ENCODE measurements at places on chromosomes 6 and 20.

DNA sequence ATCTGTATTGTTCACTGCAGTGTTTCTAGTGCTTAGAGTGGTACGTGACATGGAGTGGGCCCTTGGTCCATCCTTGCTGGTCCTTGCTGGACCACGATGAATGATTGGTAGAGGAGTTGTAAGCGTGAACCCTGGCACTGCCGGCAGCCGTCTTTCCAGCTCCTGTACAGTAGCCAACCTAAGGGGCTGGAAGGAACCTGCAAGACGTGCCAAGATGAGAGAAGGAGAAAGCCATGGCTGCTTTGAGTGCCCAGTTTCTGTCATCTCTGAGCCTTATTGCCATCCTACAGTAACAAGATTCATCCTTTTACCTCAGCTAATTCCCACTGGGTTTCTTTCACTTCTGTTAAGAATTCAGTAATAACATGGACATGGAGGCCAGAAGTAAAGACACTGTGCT, 5.9 kb downstream of the DHX35 start:
- DNase-seq, result no peak

DNA sequence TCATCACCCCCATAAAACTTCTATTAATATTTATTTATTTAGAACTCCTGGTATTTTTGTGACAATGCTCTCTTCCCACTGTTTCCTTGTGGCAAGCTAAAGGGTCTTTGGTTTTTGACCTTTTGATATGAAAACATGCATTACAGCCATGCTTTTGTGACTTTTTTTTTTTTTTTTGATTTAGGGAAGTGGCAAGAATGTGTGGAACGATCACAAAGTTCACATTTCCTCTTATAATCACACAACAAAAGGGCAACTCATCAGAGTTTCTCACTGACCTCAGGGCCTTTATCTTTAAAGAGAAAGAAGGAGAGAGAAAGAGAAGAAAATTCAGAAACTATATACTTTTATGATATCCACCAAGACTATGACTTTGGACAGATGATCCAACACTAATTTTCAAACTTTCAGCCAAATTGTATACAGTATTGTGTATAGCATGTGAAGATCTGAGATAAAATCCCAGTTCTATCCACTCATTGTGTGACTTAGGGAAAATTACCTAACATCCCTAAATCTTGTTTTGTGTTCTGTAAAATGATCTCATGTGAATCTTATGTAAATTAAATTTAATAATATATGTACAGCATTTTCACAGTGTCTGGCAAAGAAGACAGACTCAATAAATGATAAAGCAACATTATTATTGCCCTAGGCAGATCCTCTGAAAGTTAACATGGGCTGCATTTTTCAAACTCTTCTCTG, 106.8 kb upstream of the MARCKS start:
- DNase-seq, result no peak

GRCh38 chr20:33490934-33491656, 1.2 kb downstream of the CBFA2T2 start:
- DNase-seq, result no peak

DNA sequence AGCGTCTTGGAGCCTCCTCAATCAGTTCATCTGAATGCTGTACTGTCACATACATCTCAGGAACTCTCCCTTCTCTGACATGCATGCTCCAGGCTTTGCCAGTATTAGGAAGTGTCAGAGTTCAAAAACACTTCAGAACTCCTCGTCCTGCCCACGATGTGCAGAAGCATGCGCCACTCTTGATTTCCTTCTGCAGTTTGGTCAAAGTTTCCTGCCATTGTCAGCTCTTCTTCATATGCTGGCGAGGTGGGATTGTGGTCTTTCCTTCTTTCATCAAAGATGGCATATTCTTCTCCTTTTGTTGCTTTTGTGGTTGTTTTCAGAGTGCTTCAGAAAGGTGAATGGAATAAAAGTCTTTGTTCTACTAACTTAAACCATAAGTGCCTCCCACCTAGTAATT, 21.0 kb downstream of the SLC13A3 start:
- DNase-seq, result no peak

- DNase-seq, result no peak
Measured at GRCh38 chr6:144294016-144294415, 8.9 kb downstream of the UTRN start.

DNA sequence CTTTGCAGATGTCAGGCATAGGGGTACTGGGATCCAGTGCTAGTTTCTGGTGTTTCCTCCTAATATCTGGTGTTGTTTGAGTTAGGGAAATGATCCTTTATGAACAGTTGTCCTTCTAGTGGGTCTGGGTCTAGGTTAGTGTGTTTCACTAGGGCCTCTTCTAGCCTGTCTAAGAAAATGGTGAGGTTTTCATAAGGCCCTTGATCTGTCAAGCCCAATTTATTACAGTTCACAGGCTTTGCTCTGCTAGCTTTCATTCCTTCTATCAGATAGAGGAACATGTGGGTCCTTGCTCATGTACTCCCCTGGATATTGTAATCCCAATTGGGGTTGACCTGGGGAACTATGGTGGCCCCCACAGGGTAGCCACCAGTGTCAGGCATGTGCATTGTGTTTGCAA, 2.8 kb downstream of the ERVFRD-1 start:
- no peak for DNase-seq

- no peak for DNase-seq
Measured at GRCh38 chr6:92922216-92922806, 497.0 kb downstream of the EPHA7 start.

- no peak for DNase-seq
Measured at GRCh38 chr6:170222498-170223471, 68.1 kb downstream of the DLL1 start.

DNA sequence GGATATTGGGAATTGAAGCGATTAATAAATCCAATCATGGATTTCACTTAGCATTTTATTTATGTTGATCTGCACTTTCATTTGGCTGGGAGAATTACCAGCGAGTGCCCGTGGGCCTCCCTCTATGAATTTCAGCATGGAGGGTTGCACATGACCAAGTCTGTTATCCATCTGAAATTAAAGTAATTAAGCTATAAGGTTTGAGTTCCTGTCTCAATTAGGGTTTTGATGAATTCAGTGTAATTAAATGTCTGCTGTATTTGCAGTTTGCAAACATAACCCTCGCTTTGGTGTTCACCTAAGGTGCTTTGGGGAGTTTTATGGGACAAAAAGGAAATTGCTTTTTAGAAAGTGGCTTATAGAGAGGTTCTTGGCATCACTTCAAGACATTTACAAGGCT, 169.8 kb upstream of the RIN2 start:
- DNase-seq, result no peak

DNA sequence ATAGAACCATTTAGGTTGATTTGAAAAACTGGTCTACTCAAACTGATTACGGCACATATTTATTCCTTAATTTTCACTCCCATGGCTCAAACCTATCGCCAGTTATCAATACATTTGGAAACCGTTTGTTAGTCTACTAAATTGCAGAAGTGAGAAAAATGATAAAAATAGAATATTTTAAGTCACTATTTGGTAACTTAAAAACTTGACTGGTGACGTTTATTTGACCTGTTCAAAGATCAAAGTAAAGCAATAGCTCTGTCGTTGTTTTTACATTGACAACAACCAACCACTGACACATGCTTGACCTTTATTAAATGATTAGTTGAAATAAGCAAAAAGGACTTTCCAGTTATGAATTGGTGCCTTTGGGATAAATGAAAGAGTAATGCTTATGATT, 402.9 kb upstream of the MAP3K7 start:
- DNase-seq, result no peak

GRCh38 chr20:62675877-62676260, 32.8 kb upstream of the NTSR1 start:
- no peak for DNase-seq

- no peak for DNase-seq
Measured at GRCh38 chr6:140388192-140388802, 1013.8 kb upstream of the CITED2 start.

- DNase-seq, result no peak
Measured at GRCh38 chr6:17927705-17928104, 59.7 kb downstream of the KIF13A start.

DNA sequence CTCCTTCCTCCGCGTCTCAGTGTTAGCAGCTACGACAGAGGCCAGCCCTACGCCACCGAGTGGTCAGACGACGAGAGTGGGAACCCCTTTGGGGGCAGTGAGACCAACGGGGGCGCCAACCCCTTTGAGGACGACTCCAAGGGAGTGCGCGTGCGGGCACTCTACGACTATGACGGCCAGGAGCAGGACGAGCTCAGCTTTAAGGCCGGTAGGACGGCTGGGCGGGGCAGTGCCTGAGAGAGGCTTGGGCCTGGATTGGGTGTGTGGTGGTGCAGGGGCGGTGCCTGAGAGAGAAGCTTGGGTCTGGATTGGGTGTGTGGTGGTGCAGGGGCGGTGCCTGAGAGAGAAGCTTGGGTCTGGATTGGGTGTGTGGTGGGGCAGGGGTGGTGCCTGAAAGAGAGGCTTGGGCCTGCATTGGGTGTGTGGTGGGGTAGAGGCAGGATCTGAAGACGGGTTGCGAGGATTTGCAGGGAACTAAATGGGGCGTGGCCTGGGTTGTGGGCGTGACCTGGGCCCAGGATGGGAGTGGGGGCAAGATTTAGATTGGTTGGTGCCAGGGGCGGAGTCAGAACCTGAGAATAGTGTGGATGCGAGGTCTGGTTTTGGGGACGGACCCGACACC, 24.4 kb downstream of the SPDEF start:
- peak; percentile 52 for DNase-seq

DNA sequence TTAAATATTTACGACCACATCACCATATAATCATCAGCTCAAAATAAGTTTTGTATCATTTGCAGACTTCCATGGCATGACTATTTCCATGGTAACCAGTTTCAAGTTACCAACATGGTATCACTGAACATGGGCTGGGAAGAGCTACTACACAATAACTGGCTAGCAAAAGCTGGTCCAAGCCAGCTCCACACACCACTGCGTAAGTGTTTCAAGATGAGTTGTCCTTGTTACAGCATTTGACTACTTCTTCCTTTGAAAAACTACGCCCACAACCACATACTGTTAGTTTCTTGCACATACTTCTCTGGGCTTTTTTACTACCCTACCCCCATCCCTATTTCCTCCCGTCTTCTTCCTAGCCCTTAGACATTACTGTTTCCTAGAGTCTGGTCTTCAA, 8.5 kb downstream of the CD164 start:
- DNase-seq, result no peak
